Posterior cingulate gyrus (tissue), 11 donors: ENCODE measurements at places on chromosomes 2 and 18.

GRCh38 chr2:196802401-196802800 lies 2.9 kb upstream of the GTF3C3 start:
- no peak for DNase-seq

DNA sequence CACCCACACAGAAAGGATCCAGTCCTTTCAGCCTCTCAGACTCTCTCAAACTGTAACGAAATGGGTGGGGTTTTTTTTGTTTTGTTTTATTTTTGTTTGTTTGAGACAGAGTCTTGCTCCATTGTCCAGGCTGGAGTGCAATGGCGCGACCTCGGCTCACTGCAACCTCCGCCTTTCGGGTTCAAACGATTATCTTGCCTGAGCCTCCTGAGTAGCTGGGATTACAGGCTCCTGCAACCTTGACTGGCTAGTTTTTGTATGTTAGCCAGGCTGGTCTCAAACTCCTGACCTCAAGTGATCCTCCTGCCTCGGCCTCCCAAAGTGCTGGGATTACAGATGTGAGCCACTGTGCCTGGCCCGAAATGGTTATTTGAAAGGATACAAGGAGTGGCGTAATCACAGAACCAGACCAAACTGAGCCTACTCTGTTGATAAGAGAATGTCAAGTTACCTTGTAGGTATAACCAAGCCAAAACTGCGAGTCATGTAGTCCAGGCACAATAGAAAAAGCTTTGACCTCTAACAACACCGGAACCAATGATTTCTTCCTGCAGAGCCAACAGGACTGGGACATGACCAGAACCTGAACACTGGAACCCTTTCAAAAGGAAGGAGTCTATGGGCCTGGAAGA lies 72.5 kb downstream of the NCAPH start:
- no peak for DNase-seq

DNA sequence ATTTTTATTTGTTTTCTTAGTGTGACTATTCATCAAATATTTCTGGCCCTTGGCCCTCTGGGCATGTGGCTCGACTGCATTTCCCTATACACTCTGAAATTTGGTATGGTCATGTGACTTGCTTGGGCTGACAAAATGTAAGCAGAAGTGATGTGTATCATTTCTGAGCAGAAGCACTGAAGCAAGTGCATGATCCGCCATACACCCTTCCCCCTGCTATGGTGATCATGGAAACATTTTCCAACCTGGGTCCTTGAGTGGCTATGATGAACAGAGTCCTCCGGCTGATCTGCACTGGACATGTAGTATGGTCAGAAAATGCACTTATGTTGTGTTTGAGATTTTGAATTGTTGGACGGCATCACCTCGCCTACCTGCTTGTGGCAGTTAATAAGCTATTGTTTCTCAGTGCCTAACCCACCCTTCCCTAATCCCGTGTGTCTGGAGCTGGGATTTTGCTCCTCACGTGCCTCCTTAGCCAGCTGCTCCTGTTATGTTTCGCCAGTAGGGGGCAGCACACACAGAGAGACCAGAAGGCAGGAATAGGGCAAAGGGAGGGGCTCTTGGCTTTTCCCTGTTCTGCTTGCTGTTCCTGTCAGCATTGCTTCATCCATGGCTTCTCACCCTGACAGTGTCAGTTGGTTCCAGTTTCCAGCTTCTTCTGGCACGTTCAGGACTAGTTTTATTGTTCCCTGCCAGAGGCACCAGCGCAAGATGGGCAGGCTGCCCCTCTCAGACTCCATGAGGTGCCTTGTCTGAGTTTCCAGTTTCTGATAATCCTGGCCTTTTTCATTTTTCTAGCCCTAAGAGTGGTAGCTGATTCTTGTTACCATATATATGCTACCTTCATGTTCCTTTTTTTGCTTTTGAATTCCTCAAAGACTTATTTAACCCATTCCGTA lies 207.4 kb downstream of the ARL6IP6 start:
- no peak for DNase-seq

- no peak for DNase-seq
Observed at GRCh38 chr2:178220814-178221213, 26.5 kb downstream of the OSBPL6 start.

GRCh38 chr2:12774395-12774727 lies 57.6 kb downstream of the TRIB2 start:
- DNase-seq = no peak

DNA sequence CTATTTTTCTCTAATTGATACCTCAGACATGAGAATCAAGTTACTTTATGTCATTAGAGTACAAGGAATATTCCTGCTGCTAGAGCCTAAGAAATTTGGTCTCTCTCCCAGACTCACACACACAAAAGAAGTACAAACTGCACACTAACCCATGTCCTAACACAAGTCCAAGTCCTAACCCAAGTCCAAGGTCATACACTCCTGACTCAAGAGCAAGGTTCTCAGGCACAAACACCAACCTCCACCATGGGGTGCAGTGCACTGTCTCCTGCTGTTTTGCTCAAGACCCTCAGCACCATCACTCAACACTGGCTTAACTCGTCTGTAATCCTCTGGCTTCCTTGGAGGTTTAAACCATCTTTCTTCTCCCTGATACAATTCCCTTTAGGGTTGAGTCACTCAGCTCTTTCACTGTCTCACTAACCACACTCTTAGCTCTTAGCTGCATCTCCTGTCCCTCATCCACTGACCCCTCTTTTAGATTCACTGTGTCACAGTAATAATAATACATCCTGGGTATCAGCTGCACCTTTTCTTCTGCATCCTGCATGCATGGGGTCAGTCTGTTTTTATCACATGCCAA lies 129.8 kb downstream of the BCL2L11 start:
- DNase-seq = no peak

GRCh38 chr2:1045109-1045508 lies 94.5 kb downstream of the SNTG2 start:
- DNase-seq = no peak

- no peak for DNase-seq
Observed at GRCh38 chr2:12071318-12071717, 324.9 kb downstream of the LPIN1 start.

DNA sequence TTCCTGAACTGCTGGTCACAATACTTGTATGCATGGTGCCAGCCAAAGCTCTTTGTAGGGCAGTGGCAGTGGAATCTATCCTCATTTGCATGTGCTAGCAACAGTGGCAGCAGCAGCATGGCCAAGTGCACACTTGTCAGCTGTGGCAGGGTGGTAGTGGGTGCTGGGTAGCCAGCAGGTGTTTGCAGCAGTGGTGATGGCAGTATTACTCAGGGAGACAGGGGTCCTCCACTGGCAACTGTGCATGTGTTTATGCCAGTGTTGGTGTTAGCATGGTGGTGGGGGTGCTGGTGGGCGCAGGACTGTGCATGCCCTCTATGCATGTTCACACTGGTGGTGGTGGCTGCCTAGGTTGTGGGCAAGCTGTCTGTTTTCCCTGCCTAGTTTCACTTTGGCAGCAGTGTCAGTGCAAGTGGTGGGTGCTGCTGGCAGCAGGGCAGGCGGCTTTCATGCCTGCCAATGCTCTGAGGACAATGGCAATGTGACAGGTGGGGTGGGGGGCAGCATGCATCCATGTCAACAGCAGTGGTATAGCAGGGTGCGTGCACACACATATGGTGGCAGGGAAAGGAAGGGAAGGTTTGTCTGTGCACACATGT lies 41.2 kb downstream of the GALNT13 start:
- DNase-seq = peak; percentile 39

- DNase-seq = no peak
Observed at GRCh38 chr2:163565192-163565591, 170.6 kb downstream of the FIGN start.

- DNase-seq = no peak
Observed at GRCh38 chr2:26457695-26458364, 20.1 kb downstream of the OTOF start.

DNA sequence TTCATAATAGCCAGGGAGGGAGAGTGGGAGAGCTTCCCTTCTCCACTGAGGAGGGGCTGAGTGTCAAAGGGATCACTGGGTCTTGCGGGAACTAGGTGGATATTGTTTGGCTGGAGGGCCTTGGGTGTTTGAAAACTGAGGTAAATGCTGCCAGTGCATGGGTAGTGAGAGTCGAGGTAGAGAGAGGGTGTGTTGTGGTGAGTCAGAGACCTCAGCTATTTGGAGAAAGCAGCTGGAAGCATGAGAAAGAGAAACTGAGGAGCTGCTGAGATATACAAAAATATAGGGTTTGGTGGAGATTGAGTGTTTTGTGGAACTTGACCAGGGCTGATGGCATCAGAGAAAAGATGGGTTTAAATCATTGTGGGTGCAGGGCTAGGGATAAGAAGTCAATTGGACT lies 127.0 kb upstream of the CCDC195 start:
- no peak for DNase-seq

DNA sequence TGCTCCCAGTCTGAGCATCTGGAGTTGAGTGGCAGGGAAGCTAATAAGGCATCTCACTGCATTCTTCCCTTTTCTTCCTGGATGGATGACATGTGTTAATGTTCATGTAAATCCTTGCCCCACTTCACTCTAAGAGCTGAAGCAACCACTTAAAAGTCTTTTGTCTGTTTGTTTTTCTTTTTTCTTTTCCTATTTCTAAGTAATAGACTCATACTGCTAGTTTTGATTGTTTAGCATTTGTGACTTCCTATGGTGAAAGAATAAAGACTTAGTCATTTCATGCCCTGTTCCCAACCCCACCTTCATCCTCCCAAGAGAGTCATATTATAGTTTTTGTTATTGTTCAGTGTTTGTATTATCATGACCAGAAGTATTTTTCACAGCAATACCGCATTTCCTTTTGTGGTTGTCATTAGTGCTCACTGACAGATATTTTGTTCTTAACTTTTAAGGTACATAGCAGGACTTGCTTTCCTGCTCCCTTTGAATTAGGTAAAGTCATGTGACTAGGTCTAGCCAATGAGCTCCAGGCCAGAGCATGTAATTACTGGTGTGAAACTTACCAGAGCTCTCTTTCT lies 18.1 kb upstream of the SPP2 start:
- no peak for DNase-seq

- DNase-seq = no peak
Observed at GRCh38 chr2:133247631-133248030, 320.6 kb downstream of the NCKAP5 start.

DNA sequence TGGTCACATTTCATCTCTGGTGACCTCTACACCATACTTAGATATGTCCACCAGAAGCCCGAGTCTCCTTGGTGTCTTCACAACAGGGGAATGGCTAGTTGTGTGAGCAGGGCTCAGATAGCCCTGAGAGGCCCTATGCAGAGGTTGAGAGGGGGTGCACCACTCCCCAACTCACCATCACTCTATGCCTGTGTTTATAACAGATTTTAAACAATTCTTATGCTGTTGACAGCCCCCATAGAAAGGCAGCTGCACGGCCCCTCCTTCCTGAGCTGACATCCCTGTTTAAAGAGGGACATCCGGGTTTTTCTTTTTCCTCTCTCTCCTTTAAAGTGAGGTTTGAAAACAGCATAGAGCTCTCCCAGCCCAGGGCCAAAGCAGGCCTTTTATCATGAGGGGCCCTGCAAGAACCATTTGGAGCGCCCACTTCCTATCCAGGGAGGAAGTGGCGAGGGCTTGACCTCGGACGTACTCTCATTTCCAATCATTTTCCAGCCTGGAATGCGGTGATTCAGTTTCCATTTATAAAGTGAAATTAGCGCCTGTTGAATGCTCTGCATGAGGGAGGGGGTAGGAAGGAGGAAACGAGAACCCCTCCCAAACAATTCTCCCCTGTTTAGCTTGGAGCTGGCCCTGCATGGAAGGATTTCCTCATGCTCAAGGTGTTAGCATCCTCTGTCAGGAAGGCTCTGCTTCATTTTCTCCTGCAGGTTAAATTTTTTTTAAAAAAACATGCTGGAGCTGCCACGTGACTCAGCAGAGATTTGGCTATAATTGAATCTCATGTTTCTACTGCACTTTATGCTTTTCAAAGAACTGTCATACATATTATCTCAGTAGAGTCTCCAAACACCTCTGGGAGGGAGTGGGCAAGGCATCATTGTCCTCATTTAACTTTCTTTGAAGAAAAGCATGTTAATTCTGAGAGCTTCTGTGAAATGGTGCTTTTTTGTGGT lies 117.5 kb downstream of the DDX1 start:
- DNase-seq = no peak

DNA sequence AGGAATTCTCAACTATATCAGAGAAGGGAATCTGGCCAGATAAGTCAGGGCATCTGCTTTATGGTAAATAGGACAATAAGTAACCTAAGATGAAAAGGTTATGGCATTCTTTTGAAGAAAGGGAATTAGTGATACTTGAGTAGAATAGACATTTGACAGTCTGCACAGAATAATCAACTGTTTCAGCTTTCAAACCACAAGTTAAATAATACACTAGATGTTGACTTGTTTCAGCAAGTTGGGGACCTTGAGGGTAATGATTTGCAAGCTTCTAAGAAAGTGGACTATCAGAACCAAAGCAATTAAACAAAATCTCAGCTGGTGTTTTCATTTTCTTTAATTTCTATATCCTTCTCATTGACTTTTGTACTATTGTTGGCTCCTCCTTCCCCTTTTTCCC lies 54.5 kb downstream of the SLC39A10 start:
- DNase-seq = no peak

DNA sequence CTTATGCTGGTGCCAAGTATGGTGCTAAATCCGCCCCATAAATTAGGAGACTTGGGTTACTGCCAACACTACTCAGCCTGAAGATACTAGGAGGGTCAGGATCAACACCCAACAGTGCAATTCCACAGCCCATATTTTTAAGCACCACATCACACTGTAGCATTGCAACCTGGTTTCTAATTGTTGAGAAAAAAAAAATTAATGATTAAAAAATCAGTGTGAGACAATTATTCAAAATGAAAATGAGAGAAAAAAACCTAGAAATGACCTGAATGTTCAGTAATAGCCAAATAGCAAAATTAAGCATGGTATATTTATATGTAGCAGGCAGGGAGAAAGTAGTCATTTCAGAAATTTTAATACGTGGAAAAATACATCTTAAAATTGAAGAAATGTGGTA lies 29.2 kb upstream of the HNRNPLL start:
- DNase-seq = no peak

GRCh38 chr2:42123426-42123825 lies 45.7 kb upstream of the EML4 start:
- DNase-seq = no peak

DNA sequence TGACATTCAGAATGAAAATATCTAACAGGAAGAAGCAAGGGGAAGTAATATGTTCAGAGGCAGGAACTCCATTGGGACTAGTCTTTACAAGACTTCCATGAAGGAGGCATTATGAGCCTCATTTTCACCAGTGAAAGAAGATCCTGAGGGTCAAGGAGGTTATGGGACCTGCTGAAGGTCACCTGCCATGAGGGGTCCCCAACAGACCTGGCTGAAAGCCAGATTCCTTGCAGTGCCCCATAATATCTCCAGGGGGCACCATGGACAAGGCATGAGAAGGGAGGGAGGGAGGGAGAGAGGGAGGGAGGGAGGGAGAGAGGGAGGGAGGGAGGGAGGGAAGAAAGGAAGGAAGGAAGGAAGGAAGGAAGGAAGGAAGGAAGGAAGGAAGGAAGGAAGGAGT lies 27.9 kb downstream of the XDH start:
- no peak for DNase-seq

GRCh38 chr2:85215448-85216401 lies 82.5 kb downstream of the TCF7L1 start:
- peak; percentile 29 for DNase-seq

DNA sequence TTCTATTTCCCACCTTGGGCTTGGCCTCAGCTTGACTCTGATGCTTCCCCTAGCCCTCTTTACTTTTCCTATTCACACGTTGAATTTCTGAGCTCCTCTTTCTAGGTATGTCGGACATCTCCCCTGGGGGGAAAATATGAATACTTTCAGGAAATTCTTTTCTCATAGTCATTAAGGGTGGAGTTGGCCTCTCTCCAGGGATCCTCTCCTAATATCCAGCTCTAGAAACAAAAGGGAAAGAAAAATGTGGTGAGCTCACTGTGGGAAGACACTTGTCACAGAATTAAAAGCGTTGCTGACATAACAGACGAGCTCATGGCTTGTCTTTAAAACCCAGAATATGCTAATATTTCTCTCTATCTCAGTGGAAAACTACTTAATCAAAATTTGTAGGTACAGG lies 132.7 kb upstream of the MEX3C start:
- no peak for DNase-seq
